ENCODE measurements at places on chromosomes 11 and 22. TPM values are rescaled to one million over a fixed set of nuclear protein-coding genes. Genes with fewer than 3 reads are reported as not detected.
A peak's percentile ranks its signal among the peaks of the same experiment; 100 is the strongest.

PATE4 gene
- not detected for total RNA-seq

MUS81 gene
- 37.6 TPM for total RNA-seq

DNA sequence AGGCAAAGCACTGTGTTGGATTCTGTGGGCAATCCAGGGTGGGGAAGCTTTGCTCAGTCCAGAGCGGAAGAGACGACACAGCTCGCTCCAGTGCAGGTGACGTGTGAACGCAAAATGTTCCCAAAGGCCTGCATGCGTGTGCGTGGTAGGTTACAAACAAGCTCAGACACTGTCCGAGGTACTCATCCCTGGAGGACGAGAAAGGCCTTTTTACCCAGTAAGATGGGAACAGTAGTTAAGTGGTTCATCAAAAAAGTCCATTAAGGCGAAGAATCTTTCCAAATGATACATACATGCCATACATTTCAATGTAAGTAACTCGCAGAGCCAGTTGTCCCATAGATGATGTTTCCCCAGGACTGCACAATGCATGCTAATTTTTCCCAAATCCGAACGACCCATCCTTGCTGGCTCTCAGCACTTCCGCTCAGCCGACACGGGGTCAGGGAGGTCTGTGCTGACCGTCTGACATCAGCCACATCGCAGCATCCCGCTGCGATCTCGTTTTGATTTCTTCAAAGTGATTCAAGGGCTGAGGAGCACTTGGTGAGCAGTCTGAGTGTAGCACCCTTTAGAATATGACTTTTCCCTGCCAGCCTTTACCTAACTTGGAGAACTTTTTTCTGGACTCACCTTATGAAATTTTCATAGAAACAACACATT, 19.0 kb downstream of the B3GAT1 start:
- no peak for DNase-seq

DNA sequence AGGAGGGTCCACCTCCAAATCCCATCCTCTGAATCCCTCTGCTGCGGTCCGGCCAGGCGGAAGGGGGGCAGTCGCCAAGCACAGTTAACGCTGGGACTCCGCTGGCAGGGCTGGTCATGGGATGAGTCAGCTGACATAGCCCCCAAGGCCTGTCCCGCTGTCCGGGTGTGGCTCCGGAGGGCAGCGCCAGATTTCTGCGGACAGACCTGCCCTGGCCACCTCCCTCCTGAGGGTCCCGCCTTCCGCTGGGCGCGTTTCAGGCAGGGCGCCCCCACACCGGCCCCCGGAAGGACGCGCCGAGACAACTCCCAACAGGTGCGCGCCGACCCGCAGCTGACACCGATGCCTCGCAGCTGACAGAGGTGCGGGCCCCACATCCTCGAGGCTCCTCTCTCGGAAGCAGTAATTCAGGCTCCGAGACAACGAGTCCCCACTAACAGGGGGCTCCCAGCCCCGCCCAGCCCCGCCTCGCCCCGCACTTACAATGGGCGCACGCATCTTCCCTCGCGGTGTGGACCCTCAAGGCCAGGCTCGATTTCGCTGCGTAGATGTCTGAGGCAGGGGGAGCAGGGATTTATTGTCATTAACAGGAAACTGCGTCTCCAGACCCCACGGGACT, 607 bp downstream of the PLAAT3 start:
- DNase-seq, result no peak

- DNase-seq, result peak; percentile 70
Observed at GRCh38 chr11:1952806-1953482, 5.8 kb downstream of the MRPL23 start.

DNA sequence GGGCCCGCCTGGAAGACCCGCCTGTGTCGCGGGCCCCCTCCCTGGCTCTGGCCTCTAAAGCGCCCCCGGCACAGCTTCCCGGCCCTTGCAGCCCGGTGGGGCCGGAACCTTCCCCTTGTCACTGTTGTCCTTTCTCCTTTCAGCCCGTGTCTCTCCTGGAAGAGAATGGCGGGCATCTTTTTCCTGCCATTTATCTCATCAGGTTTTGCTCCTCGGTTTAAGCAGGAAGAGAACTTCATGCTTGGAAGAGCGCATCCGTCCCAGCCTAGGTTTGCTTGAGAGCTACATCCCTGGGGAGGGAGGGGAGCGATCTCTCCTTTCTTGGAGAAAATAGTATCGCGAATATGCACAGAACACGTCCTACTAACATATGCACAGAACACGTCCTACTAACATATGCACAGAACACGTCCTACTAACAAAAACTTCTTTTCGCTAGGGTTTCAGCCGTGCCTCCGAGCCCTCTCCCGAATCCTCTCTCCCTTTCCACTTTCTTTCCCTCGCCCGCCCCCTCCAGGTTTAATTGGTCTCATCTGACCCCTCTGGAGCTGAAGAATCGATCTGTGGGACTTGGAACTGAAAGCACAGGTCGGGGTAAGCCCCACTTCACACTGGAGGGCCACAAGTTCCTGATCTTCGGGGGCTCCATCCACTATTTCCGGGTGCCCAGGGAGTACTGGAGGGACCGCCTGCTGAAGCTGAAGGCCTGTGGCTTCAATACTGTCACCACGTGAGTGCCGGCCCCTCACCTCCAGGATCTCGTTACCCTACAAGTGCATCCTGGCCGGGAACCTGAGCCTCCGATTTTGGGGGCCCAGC, 1.2 kb downstream of the GLB1L3 start:
- DNase-seq, result no peak

Measured in cardiac septum (tissue), 1 donor.